ENCODE measurements at places on chromosomes 3 and 15.

GRCh38 chr15:47570044-47570443 is 147.3 kb upstream of the SEMA6D start:
- no peak for DNase-seq

DNA sequence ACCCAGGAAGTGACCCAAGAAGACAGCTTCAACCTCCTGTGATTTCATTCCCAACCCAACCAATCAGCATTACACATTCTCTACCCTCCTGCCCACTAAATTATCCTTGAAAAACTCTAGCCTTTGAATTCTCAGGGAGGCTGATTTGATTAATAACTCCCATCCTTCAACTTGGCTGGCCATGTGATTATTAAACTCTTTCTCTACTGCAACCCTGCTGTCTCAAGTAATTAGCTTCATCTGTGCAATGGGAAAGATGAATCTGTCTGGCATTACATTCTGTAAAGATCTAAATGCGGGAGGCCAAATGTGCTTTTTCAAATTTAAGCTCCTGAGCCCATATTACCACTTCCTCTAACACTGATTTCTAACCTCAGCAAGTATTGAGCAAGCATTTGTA is 95.9 kb upstream of the STT3B start:
- no peak for DNase-seq

GRCh38 chr3:192843723-192844485 is 73.8 kb downstream of the MB21D2 start:
- DNase-seq: no peak

DNA sequence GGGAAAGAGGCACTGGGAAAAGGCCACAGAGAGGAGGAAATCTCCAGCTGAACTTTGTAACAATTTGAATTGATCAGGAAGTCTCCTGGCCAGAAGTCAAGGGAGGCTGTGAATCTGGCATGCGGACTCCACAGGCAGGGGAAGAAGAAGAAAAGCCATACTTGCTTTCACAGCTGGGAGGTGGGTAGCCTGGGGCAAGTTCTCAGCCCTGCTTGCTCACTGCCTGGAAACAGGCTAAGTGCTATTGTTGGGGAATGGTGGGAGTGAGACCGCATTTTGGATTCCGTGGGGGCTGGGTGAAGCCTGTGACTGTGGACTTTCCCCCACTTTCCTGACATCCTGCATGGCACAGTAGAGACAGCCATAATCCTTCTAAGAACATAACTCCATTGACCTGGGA is 168.8 kb upstream of the CD96 start:
- DNase-seq: no peak

DNA sequence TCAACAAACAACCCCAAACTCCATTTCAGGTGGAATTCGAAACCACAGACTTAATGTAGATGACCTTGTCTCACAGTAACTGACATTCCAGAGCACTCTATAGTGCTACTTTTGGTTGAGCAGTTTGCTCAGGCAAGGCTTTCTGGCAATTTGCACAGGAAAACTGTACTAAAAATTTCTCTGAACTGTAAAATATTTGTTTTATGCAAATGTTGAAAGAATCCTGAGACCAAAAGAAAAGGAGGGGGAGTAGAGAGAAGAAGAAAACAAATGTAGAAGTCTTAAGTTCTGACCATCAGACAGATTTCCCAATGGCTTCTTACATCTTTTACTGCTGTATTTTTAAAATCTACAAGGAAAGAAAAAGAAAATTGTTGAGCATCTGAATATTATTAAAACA is 53.5 kb downstream of the DTWD1 start:
- no peak for DNase-seq

DNA sequence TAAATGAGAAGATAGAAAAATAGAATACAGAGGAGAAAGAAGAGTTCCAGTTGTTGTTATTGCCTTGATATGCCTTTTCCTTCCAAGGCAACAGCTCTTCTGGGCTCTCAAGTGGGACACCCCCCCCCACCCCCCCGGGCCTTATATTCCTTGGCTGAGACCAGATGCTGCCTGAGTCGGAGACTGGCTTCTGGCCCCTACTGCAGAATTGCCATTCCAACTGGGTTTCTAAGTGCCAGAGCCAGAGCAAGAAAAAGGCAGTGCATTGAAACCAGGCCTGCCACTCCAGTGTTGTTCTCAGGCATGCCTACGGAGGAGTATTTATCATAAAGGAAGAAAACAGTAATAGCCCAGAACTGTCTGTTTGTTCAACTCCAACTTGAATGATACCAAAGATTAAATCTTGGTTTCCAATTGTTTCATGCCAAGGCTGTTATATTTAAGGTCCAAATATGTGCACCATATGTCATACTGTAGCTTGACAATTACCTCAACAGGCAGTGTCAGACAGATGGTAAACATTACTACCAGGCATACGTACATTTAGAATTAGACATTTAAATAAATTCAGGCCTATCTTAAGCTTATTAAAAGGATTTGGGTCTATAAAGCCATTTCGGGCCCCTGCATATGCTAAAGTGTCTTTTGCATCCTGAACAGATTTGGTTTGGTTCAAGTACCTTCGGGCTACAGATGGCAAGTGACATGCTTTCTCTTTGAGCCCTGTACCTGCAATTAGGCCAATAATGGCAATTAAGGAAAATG is 209.9 kb upstream of the SEMA6D start:
- no peak for DNase-seq

DNA sequence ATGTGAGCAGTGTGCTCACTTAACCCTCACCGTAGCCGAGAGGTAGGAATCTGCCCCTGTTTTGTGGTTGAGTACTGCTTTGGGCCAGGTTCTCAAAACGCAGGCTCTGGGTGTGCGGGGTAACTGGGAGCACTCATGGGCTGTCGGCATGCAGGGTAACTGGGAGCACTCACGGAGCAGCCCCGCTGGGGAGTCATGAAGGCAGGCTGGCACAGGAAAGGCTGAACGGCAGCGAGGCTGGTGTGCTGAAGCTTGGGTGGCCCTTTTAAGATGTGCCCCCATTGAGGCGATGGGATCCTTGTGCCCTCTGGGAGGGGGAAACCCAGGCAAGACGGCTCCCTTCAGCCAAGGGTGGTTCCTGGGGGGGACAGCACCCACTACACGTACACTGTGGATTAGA is 44.6 kb upstream of the VPS8 start:
- no peak for DNase-seq
